Myocyte (in vitro differentiated cells): ENCODE measurements at places on chromosomes 7 and 10. TPM values are rescaled to one million over a fixed set of nuclear protein-coding genes. Genes with fewer than 3 reads are reported as not detected.

The CRTAC1 gene
- not detected in 2 replicates for total RNA-seq

- no peak for DNase-seq
Measured at GRCh38 chr7:8625612-8626011, 192.2 kb downstream of the NXPH1 start.

The EBLN1 gene
- total RNA-seq = not detected in 2 replicates

GRCh38 chr10:129122846-129123245, 344.2 kb upstream of the MGMT start:
- DNase-seq = no peak

GRCh38 chr7:14095233-14095950, 105.9 kb upstream of the ETV1 start:
- DNase-seq = no peak
